ENCODE measurements at places on chromosomes 12 and 14. TPM values are rescaled to one million over a fixed set of nuclear protein-coding genes. Genes with fewer than 3 reads are reported as not detected.

BBS10 gene
- 44.3 TPM for total RNA-seq

OVCH1 gene
- 1.2 TPM for total RNA-seq

EPYC gene
- not detected for total RNA-seq

KRT2 gene
- not detected for total RNA-seq

TEX52 gene
- total RNA-seq: not detected

GRCh38 chr14:48398675-48399282 lies 723.4 kb upstream of the MDGA2 start:
- no peak for DNase-seq

- no peak for DNase-seq
Measured at GRCh38 chr12:2140858-2141519, 88.2 kb downstream of the CACNA1C start.

GRCh38 chr14:86961106-86961716 lies 1031.8 kb downstream of the GALC start:
- no peak for DNase-seq

GRCh38 chr14:59275668-59276067 lies 87.2 kb downstream of the DAAM1 start:
- no peak for DNase-seq

DNA sequence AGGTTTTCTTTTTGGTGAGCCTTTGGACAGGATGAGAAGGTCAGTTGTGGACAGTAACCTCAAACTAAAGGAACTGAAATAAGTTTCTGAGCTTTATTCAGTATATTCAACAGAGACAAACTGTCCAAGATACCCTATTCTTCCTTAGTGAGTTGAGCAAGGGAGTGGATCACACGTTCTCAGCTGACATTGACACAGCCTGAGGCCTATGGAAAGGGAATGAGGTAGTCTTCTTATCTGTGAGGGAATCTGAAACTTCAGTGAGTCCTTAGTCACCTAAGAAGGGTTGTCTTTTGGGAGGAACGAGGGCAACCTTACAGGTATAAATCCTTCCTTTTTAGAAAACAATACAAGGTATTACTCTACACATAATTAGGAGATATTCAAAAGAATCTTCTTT lies 5.0 kb upstream of the NUBPL start:
- DNase-seq: no peak

- no peak for DNase-seq
Measured at GRCh38 chr12:79659961-79660431, 30.8 kb downstream of the PAWR start.

DNA sequence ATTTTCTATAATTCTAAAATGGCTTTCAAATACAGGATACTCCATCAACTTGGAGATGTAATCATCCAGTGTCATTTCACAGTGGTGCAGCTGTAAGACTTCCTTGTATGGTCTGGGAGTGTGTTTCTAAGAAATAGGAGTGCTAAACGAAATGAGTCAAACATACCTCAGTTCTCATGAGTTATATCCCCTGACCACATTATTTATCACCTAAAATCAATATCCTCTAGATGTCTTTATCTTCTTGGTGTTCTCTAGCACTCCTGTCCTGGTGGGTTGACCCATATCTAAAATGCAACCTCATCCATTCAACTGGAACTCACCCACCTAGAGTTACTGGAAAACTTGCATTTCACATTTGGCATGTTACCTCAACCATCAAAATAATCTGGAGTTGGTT lies 33.2 kb downstream of the TMEM30B start:
- no peak for DNase-seq

DNA sequence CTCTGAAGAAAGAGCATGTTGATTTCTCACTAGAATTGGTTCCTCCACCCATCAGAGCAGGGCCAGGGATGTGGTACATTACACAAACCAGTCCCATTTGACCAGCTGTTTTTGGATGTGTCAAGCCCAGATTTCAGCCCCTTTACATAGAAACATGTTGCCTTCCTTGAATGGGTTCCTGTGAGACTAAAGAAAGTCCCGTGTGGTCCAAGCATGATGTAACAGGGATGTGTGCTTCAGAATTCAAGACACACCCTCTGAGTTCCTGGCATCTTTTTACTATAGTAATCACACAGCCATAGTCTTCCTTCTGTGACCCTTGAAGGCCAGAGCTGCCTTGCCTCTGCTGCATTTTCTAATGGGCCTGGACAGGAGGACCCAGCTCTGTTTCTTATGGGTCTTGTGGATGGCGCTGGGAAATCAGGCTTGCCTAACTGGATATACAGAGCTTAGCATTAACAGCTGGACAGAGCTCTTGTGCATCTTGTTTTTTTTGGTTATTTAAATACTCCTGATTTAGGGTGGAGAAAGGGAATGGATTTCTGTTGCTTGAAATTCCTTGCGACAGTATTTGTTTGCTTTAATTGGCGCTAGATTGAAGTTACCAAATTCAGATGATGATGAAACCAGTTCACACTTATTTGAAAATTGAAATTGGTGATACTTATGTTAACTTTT lies 341.0 kb downstream of the ZFP36L1 start:
- DNase-seq: no peak

DNA sequence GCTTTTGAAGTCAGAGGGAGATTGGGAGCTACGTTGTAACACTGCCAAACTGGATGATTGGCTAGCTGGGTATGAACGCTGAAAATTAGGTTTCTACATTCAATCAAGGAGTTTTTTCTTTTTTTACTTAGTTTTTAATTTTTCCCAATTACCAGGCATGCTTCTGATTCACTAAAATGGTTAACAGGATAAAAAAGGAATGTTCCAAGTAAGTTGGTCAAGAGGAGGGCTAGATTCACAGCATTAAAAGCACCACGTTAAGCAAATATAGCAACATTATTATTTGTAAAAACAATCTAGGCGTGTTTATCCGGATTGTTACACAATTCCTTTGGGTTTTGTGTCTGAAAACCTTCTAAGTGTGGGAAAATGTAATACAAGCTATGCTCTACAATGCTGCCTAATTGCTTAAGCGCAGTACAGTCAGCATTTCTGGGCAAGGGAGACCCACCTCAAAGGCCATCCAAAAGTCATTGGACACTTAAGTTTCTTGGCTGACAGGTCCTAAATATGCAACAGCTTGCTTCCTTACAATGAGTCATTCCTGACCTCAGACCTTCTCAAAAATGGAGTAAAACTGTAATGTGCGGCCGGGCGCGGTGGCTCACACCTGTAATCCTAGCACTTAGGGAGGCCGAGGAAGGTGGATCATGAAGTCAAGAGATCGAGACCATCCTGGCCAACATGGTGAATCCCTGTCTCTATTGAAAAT lies 1.2 kb downstream of the RPLP0 start:
- DNase-seq: no peak

- no peak for DNase-seq
Measured at GRCh38 chr12:79174626-79175025, 310.1 kb downstream of the SYT1 start.

DNA sequence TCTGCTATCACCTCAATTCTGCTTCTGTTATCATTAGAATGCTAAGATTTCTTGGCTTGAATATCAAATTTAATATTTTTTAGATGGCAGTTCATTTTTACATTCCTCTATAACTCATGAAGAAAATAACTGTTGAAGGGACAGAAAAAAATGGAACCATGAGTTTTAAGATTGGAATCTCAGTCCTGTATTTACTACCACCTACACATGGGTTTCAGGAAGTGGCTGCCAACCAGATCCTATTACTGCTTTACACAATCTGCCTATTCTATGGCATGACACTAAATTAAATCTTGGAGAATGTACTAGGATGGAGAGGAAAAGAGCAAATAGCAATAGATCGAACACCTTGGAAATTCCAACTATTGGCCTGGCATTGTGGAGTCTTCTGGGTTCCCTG lies 140.8 kb downstream of the DUSP6 start:
- DNase-seq: no peak

- no peak for DNase-seq
Measured at GRCh38 chr12:30023186-30023585, 239.4 kb upstream of the TMTC1 start.

DNA sequence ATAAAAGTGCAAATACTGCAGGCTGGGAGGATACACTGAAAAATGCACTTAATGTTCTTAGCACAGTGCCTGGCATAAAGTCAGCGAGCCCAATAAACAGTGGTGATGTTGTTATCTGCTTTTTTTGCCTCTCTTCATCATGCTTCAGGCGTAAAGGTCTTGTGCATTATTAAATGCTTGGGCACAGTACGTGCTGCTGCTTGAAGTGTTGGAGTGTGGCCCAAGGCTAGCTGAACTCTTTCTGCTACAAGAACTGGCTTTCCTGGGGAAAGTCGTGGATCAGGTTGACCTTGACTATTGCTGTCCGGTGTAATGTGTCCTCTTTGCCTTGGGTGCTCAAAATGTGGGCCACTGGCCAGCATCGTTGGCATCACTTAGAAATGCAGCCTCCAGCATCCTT lies 43.0 kb downstream of the SMOC1 start:
- DNase-seq: no peak

- DNase-seq: no peak
Measured at GRCh38 chr12:29207120-29207519, 58.0 kb downstream of the FAR2 start.

GRCh38 chr14:29897181-29897580 lies 30.5 kb downstream of the PRKD1 start:
- no peak for DNase-seq

GRCh38 chr12:38886064-38886463 lies 19.3 kb downstream of the CPNE8 start:
- no peak for DNase-seq

DNA sequence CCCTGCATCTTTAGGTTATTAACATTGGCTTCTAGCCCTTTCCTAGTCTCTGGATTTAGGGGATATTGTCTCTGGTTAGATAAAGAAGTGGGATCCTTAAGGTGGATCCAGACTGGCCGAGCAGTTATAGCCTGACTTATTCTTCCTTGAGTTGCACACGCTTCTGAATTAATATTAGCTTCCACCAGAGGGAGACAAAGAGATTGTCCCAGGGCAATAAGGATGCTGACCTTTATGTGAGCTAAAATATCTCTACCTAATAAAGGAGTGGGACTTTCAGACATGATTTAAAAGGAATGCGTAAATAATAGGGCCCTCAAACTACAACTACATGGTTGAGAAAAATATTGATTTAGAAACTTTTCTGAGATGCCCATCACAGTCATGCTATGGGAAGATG lies 139.7 kb downstream of the SLCO1B3 start:
- no peak for DNase-seq

- DNase-seq: no peak
Measured at GRCh38 chr14:44388306-44388705, 118.8 kb downstream of the FSCB start.

- DNase-seq: no peak
Measured at GRCh38 chr14:50714450-50715073, 46.5 kb upstream of the SAV1 start.

- peak; percentile 15 for DNase-seq
Measured at GRCh38 chr14:70771781-70772212, 37.5 kb downstream of the MAP3K9 start.

DNA sequence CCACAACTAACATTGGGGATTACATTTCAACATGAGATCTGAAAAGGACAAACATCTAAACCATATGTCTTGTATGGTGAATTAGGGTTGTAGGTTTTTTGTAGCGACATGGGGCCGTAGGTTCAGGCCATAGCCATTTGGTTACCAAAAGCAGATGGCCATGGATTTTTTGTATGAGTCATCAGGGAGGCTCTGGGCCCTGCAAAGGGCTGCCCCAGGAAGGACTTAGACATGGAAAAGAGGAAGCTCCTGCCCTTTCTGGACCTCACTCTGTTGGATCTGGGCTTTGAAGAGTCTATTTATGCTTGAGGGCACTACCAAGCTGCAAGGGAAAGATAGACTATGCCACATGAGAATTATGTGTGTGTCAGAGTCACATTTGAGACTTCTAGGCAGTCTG lies 89.3 kb upstream of the DHRS4 start:
- DNase-seq: no peak

DNA sequence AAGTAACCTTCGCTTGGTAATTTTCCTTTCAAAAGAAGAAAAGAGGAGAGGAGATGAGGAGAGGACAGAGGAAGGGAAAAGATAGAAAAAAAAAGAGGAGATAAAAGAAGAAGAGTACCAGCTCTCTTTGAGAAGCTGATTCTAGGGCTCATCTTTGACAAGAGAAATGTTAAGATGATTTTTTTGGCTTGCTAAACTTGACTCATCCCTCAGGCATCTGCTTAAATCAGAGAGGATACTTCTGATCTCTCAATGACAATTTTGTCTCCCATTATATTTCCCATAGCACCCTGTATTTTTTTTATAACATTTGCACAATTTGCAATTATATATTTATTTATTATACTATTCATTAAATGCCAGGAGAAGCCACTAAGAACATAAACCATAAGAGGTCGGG lies 17.1 kb downstream of the SYT1 start:
- no peak for DNase-seq

All from occipital lobe (tissue), 3 donors.